NCI-H1105 (cell line): ENCODE measurements at places on chromosomes 2 and 18.

DNA sequence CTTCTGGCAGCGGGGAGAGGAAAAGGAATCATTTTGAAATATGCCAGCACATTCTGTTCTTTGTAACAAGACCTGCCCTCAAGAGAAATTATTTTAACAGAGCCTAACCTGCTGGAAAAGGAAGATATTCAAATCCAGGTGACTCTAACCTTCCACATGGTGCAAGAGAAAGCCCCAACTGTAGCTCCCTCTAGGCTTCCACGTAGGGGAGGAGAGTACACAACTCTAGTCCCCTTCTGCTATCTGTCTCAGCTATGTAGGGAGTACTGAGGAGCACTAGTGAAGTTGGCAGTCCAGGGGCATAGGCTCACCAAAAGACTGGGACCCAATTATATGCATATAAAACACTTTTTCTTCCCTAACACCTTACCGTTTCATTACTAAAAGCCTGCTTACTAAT lies 82.2 kb upstream of the SIX3 start:
- DNase-seq = no peak

DNA sequence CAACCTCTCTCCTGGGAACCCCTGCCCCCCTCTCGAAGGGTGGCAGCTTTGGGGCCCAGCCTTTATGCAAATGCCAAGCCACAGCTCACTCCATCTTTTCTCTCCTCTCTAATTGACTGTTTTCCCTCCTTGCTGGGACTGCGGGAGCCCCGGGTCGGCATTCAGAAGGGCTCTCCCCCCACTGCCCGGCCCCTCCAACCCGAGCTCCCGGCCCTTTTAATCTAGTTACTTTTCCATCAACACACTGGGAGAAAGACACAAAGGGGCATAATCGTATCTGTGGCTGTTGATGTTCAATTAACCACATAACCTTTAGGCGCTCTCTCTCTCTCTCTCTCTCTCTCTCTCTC lies 95.4 kb downstream of the INHBB start:
- no peak for DNase-seq

GRCh38 chr18:77811503-77811902 lies 561.9 kb downstream of the GALR1 start:
- peak; percentile 42 for DNase-seq

- DNase-seq = no peak
These were observed 184.8 kb downstream of the NR4A2 start for GRCh38 chr2:156147594-156148330.

DNA sequence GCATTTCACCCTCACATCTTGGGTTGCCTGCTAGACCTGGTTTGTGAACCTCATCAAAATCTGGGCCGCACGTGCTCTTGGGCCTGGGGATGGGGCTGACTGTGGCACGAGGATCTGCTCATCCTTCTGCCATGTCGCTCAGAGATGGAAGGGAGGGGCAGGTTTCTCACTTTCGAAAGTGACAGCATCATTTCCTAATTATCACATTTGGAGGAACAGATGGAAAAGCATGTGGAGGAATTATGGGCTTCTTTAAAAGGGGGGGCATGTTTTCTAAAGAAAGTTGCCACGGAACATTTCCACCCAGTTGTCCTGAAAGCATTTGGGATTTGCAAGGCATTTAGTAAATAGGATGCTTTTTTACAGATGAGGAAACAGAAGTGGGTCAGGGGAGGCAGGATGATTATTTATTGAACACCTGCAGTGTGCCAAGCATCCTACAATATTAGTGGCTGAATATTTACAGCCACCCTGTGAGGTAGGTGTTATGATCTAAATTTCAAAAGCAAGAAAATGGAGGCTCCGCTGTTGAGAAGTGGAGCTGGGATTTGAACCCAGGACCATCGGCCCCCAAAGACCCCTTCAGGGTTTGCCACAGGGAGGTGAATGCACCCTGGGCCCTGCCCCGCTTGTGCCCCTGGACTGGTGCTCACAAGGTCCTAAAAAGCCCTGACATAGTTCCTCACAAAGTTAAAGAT lies 104.2 kb upstream of the MYCN start:
- DNase-seq = no peak

GRCh38 chr2:35852-36251 lies 10.5 kb downstream of the FAM110C start:
- DNase-seq = no peak

DNA sequence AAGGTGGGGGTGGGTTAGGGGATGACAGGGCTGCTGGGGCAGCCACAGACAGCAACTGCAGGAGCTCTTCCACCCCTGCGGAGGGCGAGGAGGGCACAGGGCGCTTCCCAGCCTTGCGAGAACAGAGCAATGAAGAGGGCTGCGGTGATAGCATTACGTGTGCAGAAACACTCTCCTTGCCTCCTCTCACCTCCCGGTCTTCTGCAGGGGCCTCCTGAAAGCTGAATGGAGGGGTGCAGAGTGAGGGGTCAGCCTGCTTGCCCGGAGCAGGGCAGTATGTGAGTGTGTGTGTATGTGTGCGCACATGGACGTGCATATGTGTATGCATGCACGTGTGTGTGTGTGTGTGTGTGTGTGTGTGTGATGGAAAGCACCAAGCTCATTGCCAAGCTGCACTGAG lies 29.5 kb upstream of the IL1R2 start:
- no peak for DNase-seq

DNA sequence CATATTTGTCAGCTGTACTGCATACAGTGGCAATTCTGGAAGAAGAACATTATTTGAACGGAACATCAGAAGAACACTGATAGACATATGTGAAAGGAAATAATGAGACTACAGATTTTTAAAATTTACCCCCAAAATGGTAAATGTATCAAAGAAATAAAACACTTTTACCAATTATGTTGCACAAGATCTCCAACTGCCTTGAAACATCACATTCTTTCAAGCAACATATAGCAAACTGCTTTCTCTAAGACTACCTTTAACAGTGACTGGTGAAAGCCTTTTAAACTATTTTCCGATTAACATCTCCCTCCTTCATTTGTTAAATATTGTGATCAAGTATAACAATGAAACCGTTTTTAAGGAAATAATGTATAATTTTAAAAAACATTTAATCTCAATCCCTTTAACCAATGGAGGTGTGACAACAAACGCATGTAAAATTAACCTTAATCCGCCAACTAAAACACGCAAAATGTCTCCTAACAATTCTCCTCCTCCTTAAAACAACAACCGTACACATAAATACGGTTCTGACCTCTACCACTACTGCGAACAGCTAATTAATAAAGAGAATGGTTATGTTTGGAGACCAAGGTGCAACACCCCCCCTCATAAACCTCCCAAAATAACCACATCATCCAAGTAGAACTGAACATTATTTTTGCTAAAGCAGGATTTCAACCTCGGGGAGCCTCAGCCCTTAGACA lies 2.4 kb downstream of the FBXO11 start:
- no peak for DNase-seq

DNA sequence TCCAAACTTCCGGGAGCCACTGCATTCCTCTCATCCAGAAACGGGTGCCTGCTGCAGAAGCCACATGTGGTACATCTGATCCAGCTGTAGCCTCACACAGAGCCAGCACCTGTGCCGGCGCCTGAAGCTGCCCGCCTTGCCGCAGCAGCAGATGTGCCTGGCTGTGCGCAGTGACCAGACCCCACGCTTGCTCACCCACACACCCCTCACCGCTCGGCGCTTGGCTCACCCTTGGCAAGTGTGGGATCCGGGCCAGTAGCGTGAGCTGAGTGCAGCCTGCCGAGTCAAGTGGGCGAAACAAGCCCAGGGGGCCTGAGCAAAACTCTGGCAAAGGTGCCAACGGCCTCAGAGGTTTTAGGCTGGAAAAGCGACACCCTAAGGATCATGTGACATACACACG lies 220.1 kb upstream of the TMEFF2 start:
- DNase-seq = no peak

DNA sequence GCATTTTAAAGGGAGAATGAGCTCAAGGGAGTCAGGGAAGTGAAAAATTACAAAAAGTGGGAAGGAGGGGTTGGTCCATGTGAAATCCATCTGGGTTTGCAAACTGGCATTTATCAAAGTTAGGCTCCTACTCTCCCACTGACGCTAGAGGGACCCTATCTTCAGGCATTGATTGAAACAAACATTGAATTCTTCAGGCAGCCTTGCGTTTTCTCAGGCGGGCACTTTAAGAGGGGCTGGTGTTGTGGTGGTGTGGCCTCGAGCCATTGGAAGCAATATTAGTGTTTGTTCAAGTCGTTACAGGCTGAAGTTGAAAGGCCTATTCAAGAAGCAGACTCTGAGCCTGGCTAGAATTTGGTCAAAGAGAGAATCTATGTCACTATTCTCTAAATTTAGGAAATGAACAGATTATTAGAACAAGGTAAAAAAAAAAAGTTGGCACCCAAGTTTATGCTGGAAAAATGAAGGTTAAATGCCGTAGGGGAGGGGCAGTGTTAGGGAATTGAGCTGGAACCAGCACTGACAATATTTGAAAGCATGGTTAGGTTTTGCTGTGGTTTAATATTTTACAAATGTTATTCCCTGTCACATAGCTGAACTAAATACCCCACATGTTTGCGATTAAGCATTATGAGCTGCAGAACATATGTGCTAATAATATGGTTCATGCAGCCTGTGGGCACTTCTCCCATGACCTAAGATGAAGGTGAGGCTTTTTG lies 36.8 kb downstream of the STON1 start:
- DNase-seq = no peak

GRCh38 chr2:2232167-2232566 lies 98.9 kb downstream of the MYT1L start:
- no peak for DNase-seq

GRCh38 chr18:72869226-72870185 lies 1.7 kb upstream of the NETO1 start:
- no peak for DNase-seq

DNA sequence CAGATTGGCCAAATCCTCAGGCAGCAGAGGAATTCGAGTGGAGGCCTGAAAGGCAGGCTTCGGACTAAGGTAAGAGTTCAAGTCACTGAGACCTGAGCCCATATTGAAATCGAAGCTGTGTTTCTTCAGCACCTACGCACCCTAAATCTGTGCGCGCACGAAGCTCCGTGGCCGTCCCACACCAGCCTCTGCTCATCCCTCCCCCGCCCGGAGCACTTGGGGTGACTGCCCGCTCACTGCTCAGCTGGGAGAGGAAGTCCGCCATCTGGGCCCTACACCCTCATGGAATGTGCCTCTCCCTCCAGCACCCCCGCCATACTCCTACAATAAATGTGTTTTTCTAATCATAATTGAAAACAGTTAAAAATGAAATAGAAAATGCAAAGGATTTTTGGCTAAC lies 734.5 kb downstream of the GALR1 start:
- no peak for DNase-seq

- DNase-seq = no peak
These were observed 139.3 kb downstream of the ACOXL start for GRCh38 chr2:110871637-110872036.

GRCh38 chr2:100548771-100549170 lies 14.0 kb upstream of the PDCL3 start:
- DNase-seq = no peak

- DNase-seq = no peak
These were observed 62.1 kb downstream of the NABP1 start for GRCh38 chr2:191740016-191740419.

DNA sequence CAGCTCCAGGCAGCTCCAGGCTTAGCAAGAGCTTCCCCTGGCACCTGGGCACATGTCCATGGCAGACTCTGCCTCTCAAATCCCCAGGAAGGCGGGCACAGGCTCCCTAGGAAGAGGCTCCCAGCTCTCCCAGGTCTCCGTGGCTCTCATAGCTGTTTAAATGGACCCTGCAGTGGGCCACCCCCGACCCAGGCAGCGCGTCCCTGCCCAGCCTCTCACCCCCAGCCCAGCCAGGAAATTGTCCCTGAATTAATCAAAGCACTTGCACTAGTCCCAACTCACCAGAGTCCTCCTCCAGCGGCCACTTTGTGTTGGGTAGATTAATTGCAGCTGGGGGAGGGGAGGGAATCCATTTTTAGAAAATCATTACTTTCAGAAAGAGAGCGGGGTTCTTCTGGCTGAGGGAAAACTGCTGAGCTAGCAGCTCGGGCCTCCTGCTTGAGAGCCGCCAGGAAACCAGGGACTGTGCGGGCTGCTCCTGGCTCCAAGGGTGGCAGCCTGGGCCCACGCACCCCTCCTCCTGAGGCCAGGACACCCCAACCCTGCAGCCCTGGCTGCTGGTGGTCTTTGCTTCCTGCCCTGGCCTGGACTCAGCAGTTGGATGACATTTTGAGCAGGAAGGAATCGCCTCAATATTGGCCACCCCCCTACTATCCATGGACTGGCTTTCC lies 36.0 kb downstream of the SMAD7 start:
- DNase-seq = no peak

DNA sequence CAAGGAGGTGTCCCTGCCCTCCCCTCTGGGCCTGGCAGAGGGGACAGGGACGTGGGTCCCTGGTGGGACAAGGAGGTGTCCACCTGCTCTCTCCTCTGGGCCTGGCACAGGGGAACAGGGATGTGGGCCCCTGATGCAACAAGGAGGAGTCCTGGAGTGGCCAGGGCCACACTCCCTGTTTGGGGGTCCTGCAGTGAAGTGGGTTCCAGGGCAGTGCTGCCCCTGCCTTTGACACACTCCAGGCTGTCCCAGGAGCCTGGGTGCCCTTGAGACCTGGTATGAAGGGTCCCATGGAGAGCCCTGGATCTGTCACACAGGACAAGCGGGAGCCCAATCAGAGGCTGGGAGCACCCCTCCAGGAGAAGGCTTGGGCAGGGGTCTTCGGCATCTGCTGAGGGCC lies 75.8 kb upstream of the GPC1 start:
- no peak for DNase-seq

DNA sequence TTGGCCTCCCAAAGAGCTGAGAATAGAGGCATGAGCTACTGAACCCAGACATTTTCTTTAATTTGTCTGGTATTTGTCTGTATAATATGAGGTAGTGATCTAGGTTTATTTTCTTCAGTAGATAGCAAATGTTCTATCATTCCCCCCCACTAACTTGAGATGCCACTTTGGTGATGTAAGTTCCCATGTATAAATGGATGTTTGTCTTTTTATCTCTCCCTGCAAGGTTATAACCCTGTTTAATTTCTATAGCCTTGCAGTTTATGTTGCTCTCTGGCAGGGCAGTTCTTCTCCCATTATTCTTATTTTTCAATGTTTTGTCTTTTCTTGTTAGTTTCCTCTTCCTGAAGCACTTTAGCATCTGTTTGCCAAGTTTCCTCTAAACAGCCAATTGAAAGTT lies 39.1 kb upstream of the MAP4K4 start:
- no peak for DNase-seq

- DNase-seq = no peak
These were observed 48.3 kb downstream of the COL3A1 start for GRCh38 chr2:189022492-189022891.

- no peak for DNase-seq
These were observed 7.4 kb upstream of the DUSP19 start for GRCh38 chr2:183070942-183071844.

GRCh38 chr18:40546875-40547274 lies 1408.2 kb upstream of the PIK3C3 start:
- no peak for DNase-seq
